ENCODE measurements at places on chromosomes 7 and 10.

DNA sequence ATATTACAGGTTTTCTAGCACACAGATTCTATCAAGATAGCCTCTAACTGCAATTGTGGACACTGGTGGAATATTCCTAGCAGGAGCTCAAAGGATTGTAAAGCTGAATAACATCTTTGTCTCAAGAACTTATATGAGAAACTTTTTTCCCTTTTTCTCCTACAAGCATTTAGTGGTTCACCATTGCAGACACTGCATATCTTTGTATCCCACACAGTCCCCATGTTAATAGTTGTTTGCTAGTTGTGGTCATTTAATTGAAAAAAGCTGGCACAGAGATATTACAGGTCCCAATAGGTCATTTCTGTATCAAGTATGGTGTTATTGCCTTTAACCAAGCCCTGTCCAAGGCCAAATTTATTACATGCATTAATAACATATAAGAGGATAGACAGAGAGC is 226.2 kb upstream of the TCF7L2 start:
- no peak for DNase-seq

DNA sequence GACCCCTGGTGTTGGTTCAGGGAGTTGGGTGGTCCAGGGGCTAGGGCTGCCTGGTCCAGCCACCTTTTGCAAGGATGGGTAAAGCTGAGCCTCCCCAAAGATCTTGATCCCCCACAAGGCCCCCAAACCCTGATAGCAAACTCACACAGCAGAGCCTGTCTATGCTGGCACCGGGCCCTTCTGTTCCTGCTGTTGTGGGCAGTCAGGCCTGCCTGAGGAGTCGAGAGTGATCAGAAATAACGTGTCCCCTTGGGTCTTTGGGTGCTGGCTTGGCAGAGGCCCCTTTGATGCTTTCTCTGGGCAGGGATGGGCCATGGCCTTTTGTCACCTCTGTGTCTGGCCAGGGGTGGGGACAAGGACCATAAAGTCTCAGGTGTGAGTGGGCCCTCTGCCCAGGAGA is 715 bp upstream of the MUC12 start:
- DNase-seq: no peak

GRCh38 chr10:123250640-123251039 is 96.4 kb downstream of the BUB3 start:
- DNase-seq: no peak

- peak; percentile 65 for DNase-seq
These were observed 99.6 kb downstream of the SVIL start for GRCh38 chr10:29535012-29535777.
